ENCODE measurements at places on chromosomes 4 and X.

DNA sequence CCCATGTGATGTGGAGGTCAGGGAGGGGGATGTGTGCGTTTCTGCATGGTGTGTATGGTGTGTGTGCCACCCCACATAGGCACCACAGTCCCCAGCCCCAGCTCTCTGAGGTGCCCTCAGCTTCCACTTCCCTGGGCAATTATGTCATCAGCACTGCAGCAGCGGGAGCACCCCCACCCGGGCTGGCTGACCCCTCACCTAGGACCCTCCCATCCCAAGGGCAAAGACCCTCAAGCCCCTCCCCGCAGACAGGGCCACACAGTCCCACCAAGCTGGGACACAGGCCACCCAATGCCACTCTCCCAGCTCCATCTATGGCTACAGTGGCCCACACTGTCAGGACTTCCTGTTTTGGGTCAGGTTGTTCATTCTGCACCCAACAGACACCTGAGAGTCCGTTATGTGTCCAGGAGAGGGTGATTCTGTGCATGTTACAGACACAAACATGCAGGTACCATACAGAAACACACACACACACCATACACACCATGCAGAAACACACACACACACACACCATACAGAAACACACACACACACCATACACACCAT is 75.2 kb downstream of the JAKMIP1 start:
- H3K27me3 ChIP-seq, result no peaks in the 10 kb centered on the region
- H3K4me3 ChIP-seq, result no peak overlapping the region
- H3K4me1 ChIP-seq, result no peaks in the 10 kb centered on the region
- DNase-seq, result peak; percentile 28
- H3K27ac ChIP-seq, result no peak overlapping the region

- H3K4me3 ChIP-seq, result no peak overlapping the region
- no peak overlapping the region for H3K27ac ChIP-seq
- DNase-seq, result no peak
- H3K36me3 ChIP-seq, result no peaks in the 10 kb centered on the region
Measured at GRCh38 chr4:94447754-94448411, 3.9 kb upstream of the PDLIM5 start.

- H3K36me3 ChIP-seq, result no peaks in the 10 kb centered on the region
- H3K4me1 ChIP-seq, result no peaks in the 10 kb centered on the region
- H3K27me3 ChIP-seq, result no peaks in the 10 kb centered on the region
- H3K27ac ChIP-seq, result peak overlapping the region; percentile 13
Measured at GRCh38 chrX:39439906-39440798, 638.9 kb downstream of the MID1IP1 start.

DNA sequence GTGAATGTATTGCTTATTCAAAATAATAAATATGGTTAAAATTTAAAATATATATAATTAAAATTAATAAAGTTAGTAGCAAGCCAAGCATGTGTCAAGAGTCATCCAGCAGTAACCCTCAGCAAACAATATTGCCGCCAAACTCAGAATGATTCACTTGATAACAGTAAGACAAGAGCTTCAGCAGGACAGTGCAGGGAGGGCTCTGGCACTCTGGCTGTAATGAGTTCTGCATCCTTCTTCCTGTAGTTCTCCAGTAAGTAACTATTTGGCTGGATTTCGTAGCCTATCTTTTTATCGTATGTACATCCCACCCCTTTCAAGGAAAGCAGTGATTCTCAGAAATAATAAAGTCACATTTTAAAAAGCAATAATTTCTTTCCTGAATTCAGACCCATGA is 17.6 kb downstream of the OTUD6A start:
- H3K4me3 ChIP-seq, result no peak overlapping the region
- H3K27me3 ChIP-seq, result no peaks in the 10 kb centered on the region
- H3K27ac ChIP-seq, result no peak overlapping the region
- no peak for DNase-seq
- no peaks in the 10 kb centered on the region for H3K4me1 ChIP-seq

- peaks cover 4% of the 10 kb centered on the region for H3K4me1 ChIP-seq
- no peak for DNase-seq
- peak overlapping the region; percentile 10 for H3K4me3 ChIP-seq
- no peaks in the 10 kb centered on the region for H3K36me3 ChIP-seq
- H3K27me3 ChIP-seq, result no peaks in the 10 kb centered on the region
- H3K27ac ChIP-seq, result no peak overlapping the region
Measured at GRCh38 chrX:118730500-118731247, 3.3 kb downstream of the IL13RA1 start.

DNA sequence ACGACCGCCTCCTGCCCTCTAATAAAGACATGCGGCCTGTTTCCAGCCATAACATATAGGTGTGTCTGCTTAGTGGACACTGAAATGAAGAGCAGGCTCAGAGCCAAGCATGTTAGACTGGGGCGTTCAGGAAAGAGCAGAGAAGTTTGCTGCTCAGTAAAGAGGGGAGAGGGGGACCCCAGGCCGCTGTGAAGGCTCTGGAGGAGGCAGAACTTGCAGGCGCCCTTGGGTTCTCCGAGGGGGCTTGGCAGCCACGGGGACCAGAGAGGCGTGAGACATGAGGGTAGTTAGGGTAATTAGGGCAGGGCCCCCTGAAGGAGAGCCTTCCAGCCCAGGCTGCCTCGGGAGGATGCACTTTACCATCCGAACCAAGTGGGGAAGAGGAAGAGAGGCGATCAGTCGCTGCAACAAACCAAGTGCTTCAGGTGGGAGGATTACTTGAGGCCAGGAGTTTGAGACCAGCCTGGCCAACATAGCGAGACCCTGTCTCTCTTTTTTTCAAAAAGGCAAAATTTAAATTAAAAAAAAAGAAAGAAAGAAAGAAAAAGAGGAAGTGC is 46.6 kb upstream of the CDKN2AIP start:
- peaks cover 7% of the 10 kb centered on the region for H3K4me1 ChIP-seq
- H3K27me3 ChIP-seq, result no peaks in the 10 kb centered on the region

DNA sequence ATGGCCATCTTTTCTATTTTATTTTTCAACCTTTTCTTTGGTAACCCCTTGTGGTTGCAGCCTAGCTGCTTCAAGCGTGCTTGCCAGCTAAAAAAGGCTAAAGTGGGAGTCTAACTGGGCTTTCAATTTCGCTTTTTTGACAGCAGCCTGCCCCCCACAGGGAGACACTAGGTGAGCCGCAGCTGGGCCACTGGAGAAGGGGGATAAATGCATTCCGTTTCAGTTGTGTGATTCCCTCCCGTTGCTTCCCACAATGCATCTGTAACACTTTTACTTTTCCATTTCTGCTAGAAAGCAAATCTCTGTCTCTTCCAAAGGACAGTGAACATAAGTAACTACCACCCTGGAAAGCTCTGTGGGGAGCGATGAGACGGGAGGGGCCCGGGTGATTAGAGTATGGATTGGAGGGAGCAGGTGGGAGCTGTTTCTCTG is 86.3 kb upstream of the RAPGEF2 start:
- H3K27ac ChIP-seq, result no peak overlapping the region
- no peaks in the 10 kb centered on the region for H3K27me3 ChIP-seq
- no peaks in the 10 kb centered on the region for H3K36me3 ChIP-seq
- no peak overlapping the region for H3K4me3 ChIP-seq
- no peak for DNase-seq
- no peaks in the 10 kb centered on the region for H3K4me1 ChIP-seq

GRCh38 chr4:2638730-2639129 is 102.3 kb downstream of the FAM193A start:
- no peak for DNase-seq
- H3K27ac ChIP-seq, result no peak overlapping the region
- H3K4me3 ChIP-seq, result no peak overlapping the region
- no peaks in the 10 kb centered on the region for H3K4me1 ChIP-seq

- DNase-seq, result no peak
- H3K27me3 ChIP-seq, result no peaks in the 10 kb centered on the region
- no peak overlapping the region for H3K4me3 ChIP-seq
- H3K36me3 ChIP-seq, result no peaks in the 10 kb centered on the region
- no peaks in the 10 kb centered on the region for H3K4me1 ChIP-seq
- H3K27ac ChIP-seq, result no peak overlapping the region
Measured at GRCh38 chr4:165385126-165385525, 6.3 kb downstream of the CPE start.

GRCh38 chrX:136646602-136647239 is 1.2 kb upstream of the CD40LG start:
- no peaks in the 10 kb centered on the region for H3K27me3 ChIP-seq
- H3K4me3 ChIP-seq, result no peak overlapping the region
- H3K36me3 ChIP-seq, result no peaks in the 10 kb centered on the region
- DNase-seq, result peak; percentile 68
- no peak overlapping the region for H3K27ac ChIP-seq

- no peaks in the 10 kb centered on the region for H3K36me3 ChIP-seq
- H3K27me3 ChIP-seq, result no peaks in the 10 kb centered on the region
- H3K4me1 ChIP-seq, result no peaks in the 10 kb centered on the region
- H3K27ac ChIP-seq, result peak overlapping the region; percentile 26
Measured at GRCh38 chrX:10608099-10608498, 12.3 kb downstream of the MID1 start.
